ENCODE measurements at places on chromosomes 5 and 9.

DNA sequence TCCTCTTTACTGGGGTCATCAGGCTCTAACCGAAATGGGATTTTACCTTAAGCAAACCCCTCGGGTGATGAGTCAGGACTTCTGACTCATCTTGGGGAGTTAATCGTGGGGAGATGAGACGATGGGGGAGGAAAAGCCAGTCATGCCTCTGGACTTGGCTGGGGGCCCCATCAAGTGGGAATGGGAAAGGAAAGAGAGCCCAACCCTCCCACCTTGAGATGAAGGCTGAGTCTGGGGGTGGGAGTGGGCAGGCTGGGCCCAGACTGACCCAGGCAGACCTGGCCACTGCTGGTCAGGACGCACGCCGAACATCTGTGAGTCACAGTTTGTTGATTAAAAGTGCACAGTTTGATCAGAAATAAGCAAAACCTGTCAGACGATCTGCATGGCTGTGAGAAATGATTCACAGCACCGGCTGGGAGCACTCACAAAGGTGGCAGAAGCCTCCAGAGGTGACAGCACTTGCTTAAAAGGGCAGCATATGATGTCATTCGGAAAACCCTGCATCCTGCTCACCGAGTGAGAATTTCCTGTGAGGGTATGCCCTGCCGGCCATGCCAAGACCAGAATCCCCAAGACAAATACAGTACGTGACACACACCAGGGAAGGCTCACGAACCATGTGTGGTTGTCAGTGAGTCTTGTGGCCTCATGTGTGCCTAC is 50.0 kb upstream of the SLC25A51 start:
- no peak for DNase-seq

DNA sequence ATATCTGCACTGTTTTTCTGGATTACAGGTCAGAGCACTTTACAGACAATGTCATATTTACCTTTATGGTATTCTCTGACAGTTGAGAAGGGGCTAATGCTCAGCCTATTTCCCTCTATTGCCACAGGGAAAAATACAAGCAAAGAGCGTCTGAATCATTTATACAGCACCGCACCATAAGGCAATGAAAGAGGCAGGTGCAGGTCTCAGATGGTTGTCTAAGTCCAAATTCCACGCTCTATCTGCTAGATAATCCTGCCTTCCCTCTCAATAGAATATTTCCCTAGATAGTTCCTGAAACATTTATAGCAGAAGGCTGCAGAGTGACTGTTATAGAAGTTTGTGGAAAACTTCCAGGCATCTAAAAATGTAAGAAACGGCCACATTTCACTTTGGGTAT is 446.1 kb upstream of the CDH6 start:
- DNase-seq: no peak

DNA sequence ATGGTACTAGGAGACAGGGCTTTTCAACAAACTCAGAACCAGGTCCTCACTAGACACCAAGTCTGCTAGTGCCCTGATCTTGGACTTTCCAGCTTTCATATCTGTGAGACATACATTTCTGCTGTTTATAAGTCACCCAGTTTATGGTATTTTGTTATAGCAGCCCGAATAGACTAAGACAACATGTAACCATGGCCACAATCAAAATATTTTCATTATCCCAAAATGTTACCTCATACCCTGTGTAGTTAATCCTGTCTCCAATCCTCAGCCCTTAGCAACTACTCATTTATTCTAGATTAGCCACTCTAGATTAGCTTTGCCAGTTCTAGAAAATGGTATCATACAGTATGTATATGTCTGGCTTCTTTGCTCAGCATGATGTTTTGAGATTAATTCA is 6.3 kb upstream of the ATG10 start:
- no peak for DNase-seq

DNA sequence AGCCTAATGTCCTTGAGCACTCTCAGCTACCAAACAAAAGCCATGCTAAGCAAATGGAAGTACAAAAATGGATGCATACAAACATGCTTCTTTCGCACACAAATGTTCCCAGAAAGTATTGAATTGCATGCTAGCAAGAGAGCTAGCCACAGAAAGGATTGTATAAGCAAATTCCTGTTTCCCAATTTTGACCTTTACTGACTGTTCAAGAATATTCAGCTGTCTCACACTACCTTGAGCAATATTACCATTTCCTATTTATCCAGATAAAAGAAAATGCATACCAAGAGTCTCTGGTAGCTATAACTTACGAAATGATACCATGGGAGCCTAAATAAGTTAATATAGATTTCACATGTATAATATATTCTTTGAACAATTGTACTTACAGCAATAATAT is 264.6 kb downstream of the TMEM167A start:
- no peak for DNase-seq

- no peak for DNase-seq
Measured at GRCh38 chr5:151095341-151096000, 14.6 kb upstream of the TNIP1 start.

DNA sequence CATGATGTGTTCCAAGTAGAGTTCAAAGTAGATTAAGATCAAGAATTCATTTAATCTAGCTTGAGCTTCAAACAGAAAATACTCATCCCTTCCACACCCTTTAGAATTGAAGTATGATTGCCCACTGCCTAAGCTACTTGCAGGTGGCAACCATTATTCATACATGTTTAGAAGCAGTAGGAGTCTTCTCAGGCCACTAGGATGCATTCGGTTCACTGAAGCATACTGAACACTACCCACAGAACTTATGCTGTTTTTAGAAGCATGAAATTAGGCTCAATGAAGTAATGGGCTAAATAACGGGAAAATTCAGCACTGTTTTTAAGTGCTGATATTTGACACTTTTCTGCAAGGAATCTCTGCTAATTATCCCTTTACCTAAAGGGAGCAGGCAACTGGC is 263.4 kb downstream of the DEPDC1B start:
- no peak for DNase-seq

- no peak for DNase-seq
Measured at GRCh38 chr5:76590027-76590426, 33.2 kb downstream of the F2RL2 start.

GRCh38 chr9:90099262-90099963 is 494.6 kb downstream of the GADD45G start:
- no peak for DNase-seq

- no peak for DNase-seq
Measured at GRCh38 chr5:99033014-99033900, 104.5 kb upstream of the CHD1 start.

DNA sequence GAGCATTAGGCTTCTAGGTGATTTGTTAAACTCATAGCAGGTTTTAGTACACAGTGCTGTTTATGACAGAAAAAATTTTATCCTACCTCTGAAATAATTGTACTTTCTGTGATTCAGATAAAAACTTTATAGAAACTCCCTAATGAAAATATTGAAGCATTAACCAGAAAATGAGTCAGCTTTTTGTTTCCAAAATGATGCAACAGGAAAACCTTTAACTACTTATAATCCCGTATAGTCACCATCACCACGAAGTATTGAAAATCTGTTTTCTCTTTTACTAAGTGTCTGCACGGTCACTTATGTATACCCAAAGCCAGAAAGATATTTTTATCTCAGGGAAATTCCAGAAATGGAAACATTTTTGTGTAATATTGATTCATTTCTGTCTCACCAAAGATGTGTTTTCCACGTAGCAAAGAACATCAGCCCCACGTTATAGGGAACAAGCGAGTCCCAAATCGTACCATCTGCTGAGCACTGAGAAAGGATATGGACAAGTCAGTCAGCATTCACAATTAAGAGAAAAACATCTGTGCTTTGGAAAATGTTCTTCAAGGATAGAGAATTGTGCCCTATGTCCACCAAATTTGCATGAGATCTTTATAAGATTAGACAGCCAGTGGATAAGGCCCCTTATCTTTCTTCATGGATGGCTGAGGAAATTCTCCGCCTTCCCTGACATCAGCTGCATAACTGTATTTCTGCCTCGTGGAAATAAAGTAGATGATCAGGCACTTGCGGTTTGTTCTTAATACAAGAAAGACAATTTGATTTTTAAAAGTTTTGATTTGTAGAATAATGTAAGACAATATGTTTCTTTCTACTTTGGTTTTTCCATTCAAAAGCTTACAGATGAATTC is 41.9 kb downstream of the TNFAIP8 start:
- DNase-seq: no peak

GRCh38 chr5:150000990-150001659 is 586 bp downstream of the HMGXB3 start:
- DNase-seq: peak; percentile 26

DNA sequence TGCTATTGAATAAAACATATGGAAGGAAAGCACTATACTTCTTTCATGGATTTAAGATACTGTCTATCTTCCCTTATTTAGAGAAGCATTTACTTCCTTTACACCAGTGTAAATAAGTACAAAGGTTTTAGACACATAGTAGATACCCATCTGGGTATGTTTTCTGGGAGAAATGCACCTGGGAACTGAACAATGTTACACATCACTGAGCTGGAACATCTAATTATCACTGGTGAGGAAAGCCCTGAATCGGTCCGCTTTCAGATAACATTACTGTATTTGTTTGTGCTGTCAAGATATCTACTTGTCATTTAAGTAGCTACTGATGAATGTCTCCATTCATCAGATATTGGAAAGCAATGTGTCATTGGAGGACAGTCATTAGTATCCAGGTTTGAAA is 964.7 kb upstream of the PTPRD start:
- DNase-seq: no peak

DNA sequence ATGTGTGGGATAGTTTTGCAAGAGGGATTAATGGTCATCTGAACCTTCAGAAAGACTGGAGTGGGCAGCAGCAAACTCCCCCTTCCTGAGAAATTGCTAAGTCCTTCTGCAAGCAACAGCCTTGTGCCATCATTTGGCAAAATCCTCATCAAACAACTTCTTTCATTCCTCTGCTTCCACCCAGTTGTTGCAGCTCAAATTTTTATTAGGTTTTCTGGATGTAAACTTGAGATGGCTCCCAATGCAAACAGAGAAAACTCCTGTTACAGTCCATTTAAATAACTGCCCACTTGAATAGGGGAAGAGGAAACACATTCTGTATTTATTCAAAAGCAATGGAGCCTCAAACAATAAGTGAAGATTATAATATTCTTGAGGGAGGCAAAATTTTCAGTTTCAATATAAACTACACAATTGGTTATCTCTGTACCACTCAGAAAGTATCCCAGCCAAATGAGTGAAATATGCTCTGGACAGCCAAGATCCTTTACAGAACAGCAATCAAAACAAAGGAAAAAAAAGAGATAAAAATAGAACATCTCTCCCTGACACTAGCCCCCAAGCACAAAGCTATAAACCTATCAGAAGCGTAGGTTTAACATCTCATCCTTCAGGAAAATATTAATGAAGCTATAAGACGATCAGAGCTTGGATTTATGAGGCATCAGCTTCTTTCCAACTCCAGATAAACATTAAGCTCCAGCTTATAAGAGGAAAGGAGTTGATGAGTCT is 17.3 kb upstream of the DAP start:
- DNase-seq: no peak

DNA sequence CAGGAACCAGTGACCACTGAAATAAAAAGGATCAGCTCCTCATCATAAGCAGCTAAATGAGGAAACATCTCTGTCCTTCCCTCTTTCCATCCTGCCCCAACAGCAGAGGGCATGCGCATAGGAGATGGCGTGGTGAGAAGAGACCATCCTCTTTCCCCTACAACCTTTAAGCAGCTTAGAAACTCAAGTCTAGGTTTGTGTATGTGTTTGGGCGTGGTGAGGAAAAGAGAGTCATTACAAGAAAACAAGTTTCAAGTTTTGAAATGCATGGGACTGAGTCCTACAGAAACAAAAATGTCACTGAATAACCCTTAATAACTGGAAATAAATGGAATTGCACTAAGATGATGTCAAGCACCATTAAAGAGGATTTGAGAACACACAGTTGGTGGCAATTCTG is 96.4 kb upstream of the IL12B start:
- no peak for DNase-seq

GRCh38 chr5:33439905-33440481 is 772 bp upstream of the TARS1 start:
- no peak for DNase-seq

DNA sequence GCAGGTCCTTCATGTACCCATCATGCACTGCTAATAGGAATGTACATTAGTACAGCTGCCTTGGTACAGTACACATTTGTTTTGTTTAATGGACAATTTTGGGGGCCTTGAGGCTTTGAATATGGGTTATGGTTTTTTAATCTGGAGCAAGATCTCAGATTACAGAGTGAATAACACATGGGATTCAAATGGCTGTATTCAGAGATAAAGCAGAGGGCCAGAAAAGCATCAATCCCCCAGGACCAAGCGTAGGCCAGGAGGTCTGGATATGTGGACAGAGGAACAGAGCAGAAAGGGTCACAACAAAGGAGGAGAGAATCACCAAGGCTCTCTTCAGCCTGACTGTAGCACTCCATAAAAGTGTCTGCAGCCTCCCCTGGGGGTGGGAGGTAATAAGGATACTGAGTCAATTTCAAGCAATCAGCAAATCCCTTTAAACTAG is 47.7 kb upstream of the STK32A start:
- DNase-seq: no peak

DNA sequence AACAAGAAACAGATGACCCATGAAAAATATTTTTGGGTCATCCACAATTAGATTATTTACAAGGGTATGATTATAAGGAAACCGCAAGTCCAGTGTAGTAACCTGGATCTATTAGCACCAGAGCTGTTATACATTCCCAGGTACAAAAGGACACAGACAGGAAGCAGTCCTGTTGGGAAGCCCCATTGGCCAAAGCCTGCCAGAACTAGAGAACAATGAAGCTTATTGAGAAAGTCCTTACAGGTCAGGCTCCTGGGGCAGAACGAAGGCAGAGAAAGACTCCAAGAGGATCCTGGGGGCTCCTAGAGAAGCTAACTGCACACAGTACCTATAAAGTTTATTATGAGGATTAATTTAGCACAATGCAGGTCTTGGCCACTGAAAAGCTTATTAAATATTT is 169.9 kb downstream of the PARP8 start:
- no peak for DNase-seq
